ENCODE measurements at places on chromosomes 1 and 21.

DNA sequence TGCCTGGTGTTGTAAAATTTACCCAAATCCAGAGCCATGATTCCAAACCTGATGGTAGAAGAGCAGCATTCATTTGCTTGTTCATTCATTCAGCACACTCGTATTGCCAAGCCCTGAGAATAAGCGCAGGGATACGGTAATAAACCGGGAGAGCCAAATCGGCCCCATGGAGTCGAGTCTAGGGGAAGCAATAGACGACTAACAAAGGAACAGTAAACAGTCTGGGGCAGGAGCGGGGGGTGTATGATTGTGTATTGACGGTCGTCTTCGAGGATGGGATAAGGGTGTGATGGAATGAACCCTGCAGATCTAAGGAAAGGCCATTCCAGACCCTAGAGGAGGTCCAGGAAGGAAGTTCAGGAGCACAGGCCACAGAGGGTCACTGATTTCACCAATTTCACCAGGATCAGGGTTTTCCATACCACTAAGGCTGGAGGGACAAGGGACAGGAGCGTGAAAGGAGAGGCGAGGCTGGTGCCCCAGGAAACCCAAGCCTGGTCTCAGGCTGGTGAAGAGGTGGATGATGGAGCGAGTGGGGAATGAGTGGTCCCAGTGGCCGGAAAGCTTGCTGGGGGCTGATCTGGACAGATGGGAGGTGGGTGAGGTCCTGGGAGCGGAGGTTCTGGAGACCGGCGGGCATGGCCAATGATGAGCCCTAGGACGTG, 61.1 kb upstream of the PDE9A start:
- no peak for DNase-seq

- peak; percentile 10 for DNase-seq
Observed at GRCh38 chr1:192474080-192474683, 101.4 kb upstream of the RGS1 start.

DNA sequence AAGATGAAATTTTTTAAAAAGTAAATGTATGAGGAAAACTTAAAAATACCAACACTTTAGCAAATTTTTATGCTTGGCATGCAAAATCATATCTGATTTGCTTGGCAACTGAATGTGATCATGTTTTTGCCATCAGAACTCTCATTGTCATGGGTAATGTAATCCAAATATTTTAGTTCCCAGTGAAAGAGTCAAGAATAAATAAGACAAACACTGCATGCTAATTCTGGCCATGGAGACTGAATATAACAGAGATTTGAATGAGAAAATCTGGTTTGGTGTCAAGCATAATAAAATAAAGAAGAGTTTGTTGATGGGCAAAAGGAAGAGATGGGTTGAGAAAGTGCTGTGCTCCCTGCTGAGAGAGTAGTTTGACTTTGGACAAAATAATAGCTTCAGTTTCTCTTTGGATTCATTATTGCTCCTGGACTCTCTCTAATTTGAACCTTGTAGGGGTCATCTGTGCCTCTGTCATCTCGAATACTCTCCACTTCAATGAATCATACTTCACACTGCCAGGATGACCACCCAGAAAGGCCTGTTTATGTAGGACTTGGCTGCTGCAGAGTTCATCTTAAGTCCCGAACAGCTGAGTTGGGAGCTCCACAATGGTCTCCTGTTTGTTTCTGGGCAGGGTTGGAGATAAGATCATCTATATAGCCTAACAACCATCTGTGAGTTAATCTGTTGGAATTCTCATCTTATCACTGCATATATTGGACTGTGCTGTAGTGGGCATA, 34.4 kb downstream of the ADAMTS1 start:
- no peak for DNase-seq

- DNase-seq: no peak
Observed at GRCh38 chr1:60034999-60035398, 38.6 kb downstream of the C1orf87 start.

- DNase-seq: no peak
Observed at GRCh38 chr1:29406814-29407213, 170.5 kb downstream of the PTPRU start.

DNA sequence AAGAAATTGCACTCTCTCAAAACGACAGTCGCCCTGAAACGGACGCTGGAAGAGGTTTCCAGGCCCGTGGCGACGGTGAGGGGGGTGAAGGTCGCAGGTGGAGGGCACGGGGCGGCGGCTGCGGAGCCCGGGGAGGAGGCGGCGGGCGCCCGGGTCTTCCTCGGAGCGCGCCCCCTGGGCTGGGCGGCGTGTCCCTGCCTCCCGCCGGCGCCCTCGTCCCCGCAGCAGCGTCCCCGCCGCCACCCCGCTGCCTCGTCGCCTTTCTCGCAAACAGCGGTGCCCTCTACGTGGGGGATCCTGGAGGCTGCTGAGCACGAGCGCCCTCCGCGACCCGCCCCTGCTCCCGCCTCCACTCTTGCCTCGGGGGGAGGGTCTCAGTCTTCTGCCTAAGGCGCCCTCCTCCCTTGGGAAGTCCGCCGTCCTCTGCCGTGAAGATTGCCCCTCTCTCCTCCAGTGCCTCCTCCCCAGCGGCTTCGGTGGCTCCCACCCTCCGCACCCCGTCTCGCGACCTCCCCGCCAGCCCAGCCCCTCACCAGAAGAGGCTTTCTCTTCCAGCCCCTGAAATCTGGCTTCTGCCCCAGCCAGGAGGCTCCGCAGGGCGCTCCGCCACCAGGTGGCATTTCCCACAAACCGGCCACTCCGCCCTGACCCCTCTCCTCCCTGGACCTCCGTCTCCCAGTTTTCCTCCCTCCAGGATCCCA, 227.4 kb downstream of the SDCCAG8 start:
- DNase-seq: peak; percentile 38

All from head of caudate nucleus (tissue), 42 donors.